ENCODE measurements at places on chromosomes 16 and 17.

GRCh38 chr17:81387100-81388090 is 7.9 kb upstream of the BAHCC1 start:
- DNase-seq, result peak; percentile 35

DNA sequence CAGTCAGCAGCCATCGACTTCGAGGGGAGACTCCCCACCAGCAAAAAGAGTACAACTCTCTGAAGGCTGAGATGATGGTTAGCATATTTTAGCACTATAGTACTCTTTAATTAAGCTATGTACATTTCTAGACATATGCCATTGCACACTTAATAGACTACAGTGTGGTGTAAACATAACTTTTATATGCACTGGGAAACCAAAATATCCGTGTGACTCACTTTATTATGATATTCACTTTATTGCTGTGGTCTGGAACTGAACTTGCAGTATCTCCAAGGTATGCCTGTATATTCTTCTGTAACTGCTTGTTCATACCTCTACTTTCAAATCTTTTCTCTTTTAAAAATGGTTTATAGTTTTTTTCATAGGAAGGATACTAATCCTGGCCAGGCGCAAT is 11.0 kb upstream of the NXPH3 start:
- no peak for DNase-seq

GRCh38 chr16:75385507-75386152 is 47.7 kb downstream of the CFDP1 start:
- no peak for DNase-seq

- no peak for DNase-seq
These were observed 10.7 kb downstream of the NLK start for GRCh38 chr17:28053044-28053670.

DNA sequence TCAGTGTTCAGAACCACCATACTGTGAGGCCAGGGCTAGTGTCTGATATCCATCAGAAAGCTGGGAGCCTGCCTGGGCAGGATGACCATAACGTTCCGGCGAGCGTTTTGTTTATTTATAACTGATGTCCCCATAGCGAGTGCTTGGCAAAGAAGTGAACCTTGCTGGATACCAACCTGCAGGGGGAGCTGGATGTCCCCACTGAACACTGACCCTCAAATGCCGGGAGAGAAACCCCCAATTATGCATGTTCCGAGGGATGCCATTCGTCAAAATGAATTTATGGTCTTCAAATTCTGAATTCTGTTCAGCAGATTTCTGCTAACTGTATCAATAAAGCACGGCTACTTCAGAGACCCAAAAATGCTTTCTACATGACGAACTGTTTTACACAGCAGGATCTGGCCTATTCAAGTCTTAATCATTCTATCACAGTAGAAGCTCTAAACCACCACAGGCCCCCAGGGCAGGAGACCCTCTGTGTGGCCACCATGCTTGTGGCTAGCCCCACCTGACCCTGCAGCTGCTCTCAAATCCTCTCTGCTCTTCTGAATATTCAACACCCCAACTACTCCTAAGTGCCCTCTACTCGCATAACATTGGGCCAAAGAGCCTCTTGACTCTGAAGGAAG is 15.2 kb downstream of the MED24 start:
- DNase-seq, result no peak

DNA sequence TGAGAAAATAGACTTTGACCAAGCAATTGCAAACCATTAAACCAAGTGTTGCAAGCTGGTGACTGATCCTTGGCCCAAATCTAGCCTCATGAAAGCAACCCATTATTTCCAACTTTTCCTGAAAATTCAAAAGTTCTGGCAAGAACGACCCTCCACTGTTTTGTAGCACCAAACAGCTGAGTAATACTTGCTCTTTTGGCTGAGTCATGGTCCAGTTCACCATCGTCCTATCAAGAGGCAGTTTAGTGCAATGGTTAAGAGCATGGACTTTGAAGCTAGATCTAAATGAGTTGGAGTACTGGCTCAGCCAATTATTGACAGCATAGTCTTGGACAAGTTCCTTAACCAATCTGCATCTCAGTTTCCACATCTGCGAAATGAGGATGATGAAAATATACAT is 31.3 kb downstream of the SCNN1G start:
- DNase-seq, result no peak

All from activated T-helper 2 cell treated with anti-CD3 and anti-CD28 coated beads, Interferon-gamma antibody, Interleukin-2, Interleukin-4, amounts not matched to agents 10 μg/mL and 5 μg/mL and 100 μg/mL, durations not matched to agents 14 hours and 24 hours and 36 hours (primary cell).